ENCODE measurements at places on chromosomes 7 and 10.
A peak's percentile ranks its signal among the peaks of the same experiment; 100 is the strongest.

GRCh38 chr10:67722113-67722512 lies 26.1 kb upstream of the CTNNA3 start:
- no peak for DNase-seq

DNA sequence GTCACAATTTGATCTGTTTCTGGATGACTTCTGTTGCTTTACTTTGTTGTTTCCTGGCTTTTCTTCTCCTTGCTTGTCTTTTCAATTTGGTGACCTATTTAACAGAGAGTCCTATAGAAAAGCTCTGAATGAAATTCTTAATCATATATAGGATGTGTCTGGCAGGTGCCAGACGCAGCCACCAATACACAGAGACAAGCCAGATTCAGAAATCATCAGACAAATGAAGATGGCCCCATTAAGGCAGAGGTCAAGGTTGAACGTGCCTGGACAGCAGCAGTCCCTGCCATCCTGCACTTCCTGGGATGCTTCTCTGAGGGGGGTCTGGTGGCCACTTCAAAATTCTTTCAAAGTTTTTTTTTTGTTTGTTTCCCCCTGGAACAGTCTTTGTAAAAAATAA lies 846.7 kb upstream of the COBL start:
- DNase-seq = no peak

DNA sequence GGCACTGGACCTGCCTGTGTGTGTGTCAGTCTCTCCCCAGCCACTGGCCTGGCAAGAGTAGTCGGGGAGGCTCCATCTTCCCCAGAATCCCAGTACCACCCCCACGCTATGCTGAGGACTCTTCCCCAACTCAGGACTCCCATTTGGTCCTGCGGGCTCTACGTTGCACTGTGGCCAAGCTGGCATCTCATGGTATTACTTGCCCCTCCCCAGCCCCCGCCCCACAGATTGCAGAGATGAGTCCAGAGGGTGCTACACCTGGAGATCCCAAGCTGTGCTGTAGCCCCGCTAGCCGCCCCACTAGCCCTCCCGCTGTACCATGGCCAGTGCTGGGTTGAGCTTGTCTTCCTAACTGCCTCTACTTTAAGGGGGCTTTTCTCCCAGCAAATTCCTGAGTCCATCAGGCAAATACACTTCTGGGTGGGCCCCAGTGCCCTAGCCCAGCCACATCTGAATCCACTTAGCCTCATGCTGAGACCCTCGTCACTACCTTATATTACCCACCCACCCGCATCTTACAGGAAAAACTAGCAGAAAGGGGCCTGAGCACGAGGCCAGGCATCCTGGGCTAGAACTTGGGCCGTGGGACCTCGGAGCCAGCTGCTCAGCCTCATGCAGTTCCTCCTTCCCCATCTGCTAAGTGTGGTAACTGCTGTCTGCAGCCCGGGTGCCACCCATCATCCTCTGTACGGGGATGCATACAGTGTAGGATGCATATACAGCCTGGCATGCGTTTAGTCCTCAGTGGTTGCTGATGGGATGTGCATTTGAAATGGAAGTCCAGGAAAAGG lies 65.8 kb upstream of the CACUL1 start:
- DNase-seq = no peak

GRCh38 chr10:69651362-69651761 lies 21.3 kb downstream of the FAM241B start:
- no peak for DNase-seq

DNA sequence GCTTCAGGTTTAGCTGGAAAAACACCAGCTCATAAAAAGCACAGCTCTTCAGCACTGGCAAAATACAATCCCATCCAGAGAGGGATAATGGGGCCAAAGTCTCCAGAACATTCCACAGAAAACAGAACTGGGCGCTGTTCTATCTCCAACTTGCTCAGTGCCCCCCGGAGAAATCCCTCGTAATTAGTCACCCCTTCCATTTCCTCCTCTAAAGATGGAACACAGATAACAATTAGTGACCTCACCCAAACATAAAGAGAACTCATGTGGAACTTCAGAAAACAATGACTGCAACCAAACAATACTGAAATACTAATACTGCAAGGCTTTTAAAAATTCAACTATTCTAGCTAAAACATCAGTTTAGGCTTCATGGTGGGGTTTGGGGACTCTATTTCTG lies 46.3 kb downstream of the KIAA1549 start:
- peak; percentile 46 for DNase-seq

- no peak for DNase-seq
Observed at GRCh38 chr10:22719406-22720042, 5.1 kb upstream of the PIP4K2A start.

GRCh38 chr10:44902941-44903545 lies 8.1 kb upstream of the TMEM72 start:
- peak; percentile 21 for DNase-seq

GRCh38 chr7:157124690-157125089 lies 14.0 kb upstream of the UBE3C start:
- no peak for DNase-seq

GRCh38 chr10:93408783-93409182 lies 73.4 kb downstream of the MYOF start:
- DNase-seq = no peak

DNA sequence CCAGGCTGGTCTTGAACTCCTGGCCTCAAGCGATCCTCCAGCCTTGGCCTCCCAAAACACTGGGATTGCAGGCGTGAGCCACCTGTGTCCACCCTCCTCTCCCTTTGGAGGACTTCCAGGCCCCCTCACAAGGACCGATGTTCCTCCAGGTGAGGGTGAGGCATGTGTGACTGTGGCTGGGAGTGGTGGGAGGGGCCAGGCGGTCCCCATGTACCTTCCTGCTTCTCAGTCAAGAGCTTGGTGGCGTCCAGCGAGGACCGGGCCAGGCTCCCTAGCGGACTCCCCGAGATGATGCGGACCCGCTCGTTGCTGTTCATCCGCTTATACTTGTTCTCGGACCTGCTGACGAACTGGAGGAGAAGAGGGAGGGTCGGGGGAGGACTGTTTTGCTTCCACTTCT lies 70.9 kb upstream of the GNA12 start:
- DNase-seq = no peak

- no peak for DNase-seq
Observed at GRCh38 chr7:139852482-139852845, 23.4 kb downstream of the TBXAS1 start.

GRCh38 chr10:72472306-72472705 lies 117.6 kb upstream of the DNAJB12 start:
- DNase-seq = no peak

DNA sequence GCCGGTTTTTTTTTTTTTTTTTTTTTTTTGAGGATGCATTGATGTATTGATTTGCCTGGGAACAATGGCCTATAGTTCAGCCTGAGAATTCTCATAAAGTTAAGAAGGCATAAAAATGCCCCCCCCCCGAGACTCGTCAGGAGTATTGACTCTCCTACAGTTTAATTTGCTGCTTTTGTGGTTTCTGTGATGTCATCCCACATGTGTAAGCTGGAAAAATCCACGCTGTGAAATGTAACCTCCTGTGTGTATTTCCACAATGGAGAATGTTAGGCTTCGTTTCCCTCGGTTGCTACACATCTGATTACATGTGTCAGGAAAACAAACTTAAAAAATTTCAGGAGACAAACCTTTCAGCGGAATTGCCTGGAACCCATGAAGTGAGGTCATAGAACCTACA lies 117.9 kb downstream of the FANK1 start:
- DNase-seq = peak; percentile 58

GRCh38 chr10:99369126-99369525 lies 40.0 kb downstream of the CNNM1 start:
- peak; percentile 59 for DNase-seq

GRCh38 chr7:115980159-115980558 lies 50.4 kb downstream of the TFEC start:
- no peak for DNase-seq

DNA sequence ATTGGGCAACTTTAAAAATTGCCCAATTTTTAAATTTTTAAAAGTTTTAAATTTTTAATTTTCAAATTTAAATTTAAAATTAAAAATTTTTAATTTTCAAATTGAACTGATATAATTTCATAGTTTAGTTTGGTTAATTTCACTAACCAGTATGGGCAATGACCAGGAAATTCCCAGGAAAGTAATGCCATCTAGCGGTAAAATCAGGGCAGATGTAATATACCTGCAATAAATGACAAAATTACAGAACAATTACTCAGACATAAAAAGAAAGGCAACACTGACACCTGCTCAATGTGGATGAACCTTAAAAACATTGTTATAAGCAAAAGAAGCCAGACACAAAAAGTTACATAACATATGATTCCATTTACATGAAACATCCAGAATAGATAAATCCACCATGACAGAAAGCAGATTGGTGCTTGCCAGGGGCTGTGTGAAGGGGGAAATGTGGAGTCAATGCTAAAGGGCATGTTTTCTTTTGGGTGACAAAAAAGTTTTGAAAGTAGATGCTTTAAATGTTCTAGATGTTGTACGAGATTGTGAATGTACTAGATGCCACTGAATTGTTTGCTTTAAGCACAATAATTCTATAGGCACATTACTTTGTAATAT lies 28.6 kb upstream of the SLC16A12 start:
- peak; percentile 50 for DNase-seq

GRCh38 chr10:95284807-95285206 lies 6.0 kb downstream of the PDLIM1 start:
- no peak for DNase-seq

DNA sequence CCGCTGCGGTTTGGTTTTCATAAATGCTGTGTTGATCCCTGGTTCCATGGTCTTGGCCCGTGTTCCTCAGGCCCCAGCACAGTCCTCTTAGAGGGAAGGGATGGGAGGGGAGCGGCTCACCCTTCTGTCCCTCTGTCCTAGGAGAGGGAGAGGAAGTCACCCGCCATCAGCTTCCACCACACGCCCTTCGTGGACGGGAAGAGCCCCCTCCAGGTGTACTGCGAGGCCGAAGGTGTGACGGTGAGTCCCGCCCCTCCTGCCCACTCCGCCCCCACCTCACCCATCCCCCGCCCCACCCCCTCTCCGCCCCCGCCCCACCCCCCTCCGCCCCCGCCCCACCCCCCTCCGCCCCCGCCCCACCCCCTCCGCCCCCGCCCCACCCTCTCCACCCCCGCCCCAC lies 37.5 kb upstream of the DPYSL4 start:
- no peak for DNase-seq
